ENCODE measurements at places on chromosomes 16 and 17. TPM values are rescaled to one million over a fixed set of nuclear protein-coding genes. Genes with fewer than 3 reads are reported as not detected.

Gene NPIPA7
- total RNA-seq: 2.6 TPM

Gene SDF2
- 30.4 TPM for total RNA-seq

Gene OTOP2
- total RNA-seq: not detected

Gene SLC43A2
- 9.7 TPM for total RNA-seq

Gene TMC7
- total RNA-seq: not detected

Gene TMEM220
- 3.5 TPM for total RNA-seq

Gene MILR1
- not detected for total RNA-seq

Gene SGCA
- total RNA-seq: not detected

Gene NAGS
- total RNA-seq: 0.41 TPM

Gene STH
- total RNA-seq: not detected

Gene CLEC18C
- total RNA-seq: not detected

Gene ACSM5
- not detected for total RNA-seq

Gene SSH2
- 77.7 TPM for total RNA-seq

Gene ANKRD40CL
- not detected for total RNA-seq

Gene ANKS3
- total RNA-seq: 11.8 TPM

Gene ZNF213
- 2.2 TPM for total RNA-seq

Gene CYGB
- total RNA-seq: 0.47 TPM

Gene ABCA6
- 0.14 TPM for total RNA-seq

Gene DOC2B
- 0.19 TPM for total RNA-seq

Gene WNT9B
- total RNA-seq: not detected

Gene TBX6
- 0.22 TPM for total RNA-seq

Gene TMEM238L
- total RNA-seq: not detected

Gene CFAP97D1
- total RNA-seq: not detected

Measured in CD8-positive, alpha-beta T cell (primary cell).